ENCODE measurements at places on chromosomes 13 and 19.

GRCh38 chr13:74128156-74128767 lies 5.9 kb downstream of the KLF12 start:
- DNase-seq = no peak

DNA sequence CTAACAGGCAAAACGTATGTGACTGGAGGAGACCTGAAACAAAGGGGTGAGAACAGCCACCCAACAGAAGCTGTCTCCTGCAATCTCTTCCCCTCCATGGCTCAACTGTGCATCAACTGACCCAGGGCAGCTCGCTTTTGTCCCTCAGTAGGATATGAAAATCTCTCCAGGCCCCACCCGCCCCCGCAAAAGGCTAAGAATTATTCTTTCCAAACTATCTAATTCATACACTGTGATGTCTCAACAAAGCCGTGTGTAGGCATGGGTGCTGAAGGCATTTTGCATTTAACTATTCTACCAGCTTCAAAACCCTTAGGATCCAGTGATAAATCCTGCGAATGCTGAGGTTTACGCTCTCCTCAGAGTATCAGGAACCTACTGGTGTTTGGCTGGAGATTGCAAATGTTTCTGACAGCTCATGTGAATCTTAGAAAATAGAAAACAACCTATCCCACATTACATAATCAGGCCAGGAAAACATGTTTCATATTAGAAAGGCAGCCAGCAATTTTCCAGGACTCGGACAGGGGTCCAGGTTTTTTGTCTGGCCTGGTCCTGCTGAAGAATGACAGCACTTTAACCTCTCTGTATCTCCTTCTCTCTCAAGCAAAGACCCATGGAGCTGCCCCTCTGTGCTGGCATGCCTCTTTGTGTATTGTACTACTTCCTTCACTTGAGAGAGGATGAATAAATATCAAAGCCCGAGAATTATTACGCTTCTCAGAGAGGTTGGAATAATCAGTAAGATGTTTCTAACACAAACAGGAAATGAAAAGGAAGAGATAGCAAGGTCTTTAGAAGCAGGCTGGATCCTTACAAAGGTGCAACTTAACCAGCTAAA lies 17.3 kb downstream of the DHRS12 start:
- no peak for DNase-seq

DNA sequence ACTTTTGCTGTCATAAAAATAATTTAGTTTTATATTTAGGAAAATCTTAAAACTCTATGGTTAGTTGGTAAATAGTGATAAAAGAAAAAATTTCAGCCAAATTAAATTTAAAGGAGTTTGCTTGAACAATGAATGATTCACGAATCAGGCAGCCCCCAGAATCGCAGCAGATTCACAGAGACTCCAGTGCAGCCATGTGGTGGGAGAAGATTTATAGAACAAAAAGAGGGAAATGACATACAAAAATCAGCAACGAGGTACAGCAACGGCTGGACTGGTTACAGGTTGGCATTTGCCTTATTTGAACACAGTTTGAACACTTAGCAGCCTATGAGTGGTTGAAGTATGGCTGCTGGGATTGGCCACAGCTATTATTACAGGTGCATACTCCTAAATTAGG lies 96.4 kb upstream of the MYCBP2 start:
- DNase-seq = no peak

GRCh38 chr19:8577247-8577646 lies at the start of gene MYO1F:
MYO1F (minus strand) TSS chr19:8577442; CDS start chr19:8577309, 133 bp downstream.
- DNase-seq = no peak

- DNase-seq = no peak
Observed at GRCh38 chr13:100811928-100812327, 137.3 kb upstream of the TMTC4 start.

DNA sequence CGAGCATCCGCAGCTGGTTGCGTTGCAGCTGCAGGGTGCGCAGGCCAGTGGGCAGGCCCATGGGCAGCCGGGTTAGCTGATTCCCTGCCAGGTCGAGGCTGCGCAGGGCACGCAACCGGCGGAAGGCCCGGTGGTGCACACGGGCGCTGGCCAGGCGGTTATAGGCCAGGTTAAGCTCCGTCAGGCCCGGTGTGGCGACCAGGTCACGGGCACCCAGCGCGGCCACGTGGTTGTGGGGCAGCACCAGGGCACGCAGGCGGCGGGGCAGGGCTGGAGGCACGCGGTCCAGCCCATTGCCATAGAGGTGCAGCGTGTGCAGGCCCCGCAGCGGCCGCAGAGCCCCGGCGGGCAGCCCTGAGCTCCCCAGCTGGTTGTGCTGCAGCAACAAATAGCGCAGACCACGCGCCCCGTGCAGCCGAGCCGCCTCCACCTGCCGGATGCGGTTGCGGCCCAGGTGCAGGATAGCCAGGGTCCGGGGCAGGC lies 5.3 kb downstream of the PODNL1 start:
- no peak for DNase-seq

DNA sequence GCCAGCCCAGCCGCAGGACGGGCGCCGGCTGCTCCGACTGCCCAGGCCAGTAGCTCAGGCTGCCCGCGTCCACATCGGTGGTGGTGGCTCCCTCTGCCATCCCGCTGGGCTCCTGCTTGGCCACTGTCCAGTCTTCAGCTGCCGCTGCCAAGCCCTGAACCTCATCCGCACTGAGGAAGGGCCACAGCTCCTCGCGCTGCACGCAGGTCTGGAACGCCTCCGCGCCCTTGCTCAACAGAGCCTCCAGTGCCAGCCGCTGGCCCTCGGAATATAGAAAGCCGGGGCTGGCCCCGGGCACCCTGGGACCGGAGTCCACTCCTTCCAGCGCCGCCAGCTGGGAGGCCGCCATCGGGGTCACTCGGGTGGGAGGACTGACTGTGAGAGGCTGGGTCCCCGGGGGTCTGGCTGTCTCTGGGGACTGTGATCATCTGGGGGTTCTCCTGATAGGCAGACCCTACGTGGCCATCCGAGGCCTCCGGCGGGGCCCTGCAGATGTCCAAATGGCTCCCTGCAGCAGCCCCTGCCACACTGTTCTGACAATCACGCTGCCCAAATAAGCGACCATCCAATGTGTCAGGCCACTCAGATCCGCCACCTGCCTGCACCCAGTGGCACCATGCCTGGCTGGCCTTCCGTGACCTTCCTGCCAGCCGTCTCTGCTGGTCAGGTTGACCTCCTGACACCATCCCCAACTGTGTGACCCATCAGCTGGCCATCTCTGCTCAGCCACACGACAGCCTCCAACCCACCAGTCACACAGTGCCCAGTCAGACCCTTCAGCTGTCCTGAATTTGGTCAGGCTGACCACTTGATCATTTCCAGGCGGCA lies 1.6 kb downstream of the FAM83E start:
- no peak for DNase-seq

DNA sequence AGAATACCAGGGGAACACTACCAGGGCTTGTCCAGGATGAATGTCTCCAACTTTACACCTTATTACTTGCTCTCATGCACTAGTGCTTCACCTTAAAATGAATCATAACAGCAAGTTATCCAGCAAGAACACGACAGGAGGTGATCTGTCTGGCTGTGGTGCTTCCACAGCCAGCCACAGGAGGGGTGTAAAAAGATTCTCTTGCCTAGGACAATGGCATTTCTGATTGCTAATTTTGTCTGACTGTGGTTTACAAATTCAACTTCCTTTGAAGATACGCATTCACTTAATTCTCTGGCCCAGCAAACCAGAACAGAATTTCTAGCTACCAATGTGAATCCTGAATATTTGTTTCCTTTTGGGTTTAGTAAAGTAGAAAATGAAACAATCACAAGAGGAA lies 23.1 kb upstream of the COG3 start:
- DNase-seq = no peak

GRCh38 chr19:10751109-10751953 lies 33.5 kb downstream of the DNM2 start:
- no peak for DNase-seq

DNA sequence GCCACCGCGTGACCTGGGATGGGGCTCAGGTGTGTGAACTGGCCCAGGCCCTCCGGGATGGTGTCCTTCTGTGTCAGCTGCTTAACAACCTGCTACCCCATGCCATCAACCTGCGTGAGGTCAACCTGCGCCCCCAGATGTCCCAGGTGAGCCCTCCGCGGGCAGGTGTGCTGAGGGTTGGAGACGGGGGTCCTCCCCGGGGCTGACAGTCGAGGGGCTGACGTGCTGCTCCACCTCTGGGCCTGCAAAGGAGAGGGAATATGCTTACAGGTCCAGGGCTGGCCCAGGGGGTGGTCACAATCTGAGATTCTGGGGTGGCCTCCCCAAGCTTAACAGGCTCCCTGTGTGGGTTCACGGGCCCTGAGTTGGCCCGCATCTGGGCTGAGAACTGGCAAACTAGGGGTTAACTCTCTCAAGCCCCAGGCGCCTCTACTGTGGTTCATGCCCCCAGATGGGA lies 386 bp downstream of the VAV1 start:
- no peak for DNase-seq

- DNase-seq = no peak
Observed at GRCh38 chr13:41919741-41920487, 41.0 kb downstream of the VWA8 start.
